ENCODE measurements at places on chromosomes 7 and 10.

- DNase-seq: no peak
These were observed 47.8 kb upstream of the CALD1 start for GRCh38 chr7:134731616-134732015.

DNA sequence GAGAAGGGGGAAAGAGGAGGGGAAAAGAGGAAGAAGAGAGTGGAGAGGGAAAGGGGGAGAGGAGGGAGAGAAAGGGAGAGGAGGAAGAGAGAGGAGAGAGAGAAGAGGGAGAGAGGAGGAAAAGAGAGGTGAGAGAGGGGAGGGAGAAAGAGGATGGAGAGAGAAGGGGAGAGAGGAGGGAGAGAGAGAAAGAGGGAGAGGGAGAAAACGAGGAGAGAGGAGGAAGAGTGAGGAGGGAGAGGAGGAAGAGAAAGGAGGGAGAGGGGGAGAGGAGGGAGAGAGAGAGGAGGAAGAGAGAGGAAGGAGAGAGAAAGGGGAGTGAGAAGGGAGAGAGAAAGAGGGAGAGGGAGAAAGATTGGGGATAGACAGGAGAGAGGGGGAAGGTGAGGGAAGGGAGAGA is 197.6 kb upstream of the FOXK1 start:
- DNase-seq: no peak

DNA sequence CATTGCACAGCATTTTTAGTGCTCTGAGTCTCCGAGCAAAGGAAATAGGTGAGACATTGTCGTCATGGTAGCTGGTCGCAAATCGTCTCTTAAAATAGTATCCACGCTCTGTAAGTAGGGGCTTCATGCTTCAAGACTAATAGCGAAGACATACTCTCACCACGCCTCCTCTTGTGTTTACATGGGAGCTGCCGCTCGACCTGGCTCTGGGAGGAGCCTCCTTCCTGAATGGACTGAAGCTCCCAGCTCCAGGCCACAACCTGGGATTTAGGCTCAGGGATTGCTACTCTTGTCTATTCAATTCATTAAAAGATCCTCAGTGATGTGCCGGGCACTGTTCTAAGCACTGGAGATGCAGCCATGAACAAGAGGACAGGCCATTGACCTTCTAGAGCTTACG is 196.1 kb upstream of the GALNT17 start:
- no peak for DNase-seq

GRCh38 chr10:58998924-58999713 is 177.3 kb upstream of the PHYHIPL start:
- DNase-seq: no peak

DNA sequence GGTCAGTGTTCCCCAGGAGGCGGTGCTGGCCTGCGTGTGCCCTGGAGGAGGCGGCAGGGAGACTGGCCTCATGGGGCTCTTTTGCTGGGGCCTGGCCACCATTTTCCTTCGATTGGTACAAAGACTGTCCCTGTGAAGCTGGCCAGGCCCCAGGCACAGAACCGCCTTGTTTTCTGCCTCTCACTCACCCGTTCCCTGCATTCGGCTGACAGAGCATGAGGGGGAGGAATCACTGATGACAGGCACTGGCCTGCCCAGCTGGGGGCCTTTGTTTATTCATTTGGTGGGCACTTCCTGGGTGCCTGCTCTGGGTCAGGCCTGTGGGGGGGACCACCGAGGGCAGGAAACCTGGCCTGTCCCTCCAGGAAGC is 139.2 kb downstream of the FAM53B start:
- no peak for DNase-seq

DNA sequence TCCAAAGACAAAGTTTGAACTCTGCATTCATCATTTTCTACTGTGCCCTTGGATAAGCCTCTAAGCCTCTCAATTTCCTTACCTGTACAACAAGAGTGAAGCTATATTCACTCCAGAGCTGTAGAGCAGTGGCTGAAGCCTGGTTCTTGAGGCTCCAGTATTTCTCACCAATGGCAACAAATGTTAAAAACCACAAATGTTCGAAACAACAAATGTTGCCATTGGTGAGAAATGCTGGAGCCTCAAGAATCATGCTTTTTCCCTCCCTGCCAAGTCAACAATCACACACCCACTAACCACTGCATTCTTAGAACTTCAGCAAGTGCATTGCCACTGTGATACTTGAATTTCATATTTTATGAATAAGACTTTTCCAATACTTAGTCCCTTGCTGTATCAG is 237.9 kb downstream of the TMEM26 start:
- no peak for DNase-seq

DNA sequence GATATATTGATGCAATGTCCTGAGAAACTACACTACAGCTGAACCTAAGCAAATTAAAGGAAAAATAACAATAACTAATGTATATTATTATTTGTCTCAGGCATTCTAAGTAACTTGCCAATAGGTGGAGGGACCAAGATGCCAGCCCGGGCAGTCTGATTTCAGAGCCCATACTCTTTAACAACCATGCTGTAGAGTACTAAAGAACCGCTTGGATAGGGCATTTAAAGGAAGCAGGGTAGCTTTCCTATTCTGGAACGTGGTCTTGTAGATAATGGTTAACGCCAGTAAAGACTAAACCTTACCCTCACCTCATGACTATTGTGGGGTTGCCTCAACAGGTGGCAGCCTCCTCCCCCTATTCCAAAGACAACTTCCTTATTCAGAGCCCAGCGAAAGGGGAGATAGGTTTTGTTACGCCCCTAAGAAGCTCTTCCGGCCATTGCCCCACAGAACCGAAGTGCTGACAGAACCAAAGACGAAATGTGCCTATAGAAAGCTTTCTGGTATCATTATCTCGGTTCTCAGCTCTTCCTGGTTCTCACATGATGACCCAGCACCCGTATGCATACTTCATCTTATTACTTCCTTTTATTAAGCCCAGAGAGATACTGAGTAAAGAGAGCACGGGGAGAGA is 707 bp upstream of the C1GALT1 start:
- no peak for DNase-seq

DNA sequence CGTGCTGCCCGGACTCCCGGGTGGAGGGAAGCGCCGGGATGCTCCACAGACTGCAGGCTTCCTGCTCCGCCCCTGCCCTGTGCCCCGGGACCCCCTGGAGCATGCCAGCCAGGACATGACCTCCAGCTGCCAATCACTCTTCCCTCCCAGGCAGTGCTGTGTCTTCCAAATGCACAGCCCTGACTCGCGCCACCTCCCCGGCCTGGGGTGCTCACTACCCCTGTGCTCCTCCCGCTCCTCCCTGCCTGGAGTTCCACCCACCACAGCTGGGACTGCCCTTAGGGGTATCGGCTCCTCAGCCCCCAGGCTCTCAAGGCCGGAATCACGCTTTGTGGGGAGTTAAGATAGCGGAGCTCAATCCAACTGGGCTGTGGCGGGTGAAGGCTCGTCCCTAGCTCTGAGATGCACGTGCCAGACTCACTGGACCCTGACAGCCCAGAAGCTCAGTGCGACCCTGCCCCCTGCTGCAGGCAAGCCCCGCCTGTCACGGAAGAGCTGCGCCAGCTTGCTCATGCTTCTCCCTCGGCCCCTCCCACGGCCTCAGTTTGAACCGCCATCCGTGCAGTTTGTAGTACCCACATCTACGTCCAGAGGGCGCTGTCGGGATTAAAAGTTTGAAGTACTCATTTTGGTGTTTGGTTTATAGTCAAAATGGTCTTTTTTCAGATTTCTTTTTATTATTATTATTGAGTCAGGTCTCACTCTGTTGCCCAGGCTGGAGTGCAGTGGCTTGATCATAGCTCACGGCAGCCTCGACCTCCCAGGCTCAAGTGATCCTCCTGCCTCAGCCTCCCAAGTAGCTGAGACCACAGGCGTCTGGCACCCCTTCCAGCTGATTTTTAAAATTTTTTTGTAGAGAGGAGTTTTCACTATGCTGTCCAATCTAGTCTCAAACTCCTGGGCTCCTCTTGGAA is 142.5 kb upstream of the TCERG1L start:
- DNase-seq: no peak

GRCh38 chr7:16615228-16615627 is 30.3 kb downstream of the ANKMY2 start:
- DNase-seq: no peak

- DNase-seq: no peak
These were observed 221.2 kb downstream of the PARD3 start for GRCh38 chr10:34593930-34594329.

DNA sequence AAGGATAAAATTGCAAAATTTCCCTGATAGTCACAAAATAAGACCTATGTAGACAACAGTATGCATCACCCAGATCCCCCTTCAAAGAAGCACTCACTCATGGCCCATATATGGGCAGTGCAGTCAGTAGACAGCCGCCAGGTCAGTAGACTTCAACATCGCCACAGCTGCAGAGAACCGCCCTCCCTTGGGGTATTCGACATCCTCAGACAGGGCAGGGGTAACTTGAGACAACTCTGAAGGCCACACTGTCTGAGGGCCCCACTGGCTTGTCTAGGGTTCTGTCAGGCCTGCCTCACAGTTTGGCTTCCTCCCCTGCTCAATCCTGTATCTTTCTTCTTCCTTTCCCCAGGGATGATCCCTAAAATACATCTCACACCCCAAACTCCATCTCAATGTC is 172.3 kb downstream of the IMMP2L start:
- no peak for DNase-seq

GRCh38 chr10:77514870-77515269 is 122.7 kb downstream of the KCNMA1 start:
- DNase-seq: no peak

GRCh38 chr7:5448378-5449037 is 24.9 kb upstream of the TNRC18 start:
- DNase-seq: no peak

GRCh38 chr10:72605122-72605521 is 20.8 kb downstream of the MICU1 start:
- DNase-seq: no peak

- no peak for DNase-seq
These were observed 37.0 kb upstream of the MINDY3 start for GRCh38 chr10:15897287-15897686.

DNA sequence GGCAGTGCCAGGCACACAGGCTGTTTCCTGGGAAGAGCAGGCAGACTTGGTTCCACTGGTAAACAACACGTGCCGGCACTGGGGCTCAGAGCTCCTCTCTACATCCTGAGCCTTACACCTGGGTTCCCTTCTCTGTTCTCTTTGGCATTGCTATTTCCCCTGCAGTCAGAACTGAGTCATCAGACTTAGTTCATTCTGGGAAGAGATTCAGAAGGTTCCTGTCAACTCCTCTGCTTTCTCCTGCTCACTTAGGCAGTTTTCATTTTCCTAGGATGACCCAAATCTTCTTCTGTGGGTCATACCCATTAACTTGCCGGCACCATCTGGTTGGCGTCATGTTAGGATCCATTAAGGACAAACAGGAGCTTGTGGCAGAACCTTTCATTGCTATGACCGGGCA is 33.4 kb upstream of the LRRC18 start:
- no peak for DNase-seq

GRCh38 chr7:54015251-54015650 is 526.9 kb upstream of the VSTM2A start:
- DNase-seq: no peak

- DNase-seq: no peak
These were observed 195.4 kb downstream of the MGMT start for GRCh38 chr10:129662426-129662825.

GRCh38 chr7:85890244-85890811 is 703.5 kb upstream of the SEMA3D start:
- no peak for DNase-seq

DNA sequence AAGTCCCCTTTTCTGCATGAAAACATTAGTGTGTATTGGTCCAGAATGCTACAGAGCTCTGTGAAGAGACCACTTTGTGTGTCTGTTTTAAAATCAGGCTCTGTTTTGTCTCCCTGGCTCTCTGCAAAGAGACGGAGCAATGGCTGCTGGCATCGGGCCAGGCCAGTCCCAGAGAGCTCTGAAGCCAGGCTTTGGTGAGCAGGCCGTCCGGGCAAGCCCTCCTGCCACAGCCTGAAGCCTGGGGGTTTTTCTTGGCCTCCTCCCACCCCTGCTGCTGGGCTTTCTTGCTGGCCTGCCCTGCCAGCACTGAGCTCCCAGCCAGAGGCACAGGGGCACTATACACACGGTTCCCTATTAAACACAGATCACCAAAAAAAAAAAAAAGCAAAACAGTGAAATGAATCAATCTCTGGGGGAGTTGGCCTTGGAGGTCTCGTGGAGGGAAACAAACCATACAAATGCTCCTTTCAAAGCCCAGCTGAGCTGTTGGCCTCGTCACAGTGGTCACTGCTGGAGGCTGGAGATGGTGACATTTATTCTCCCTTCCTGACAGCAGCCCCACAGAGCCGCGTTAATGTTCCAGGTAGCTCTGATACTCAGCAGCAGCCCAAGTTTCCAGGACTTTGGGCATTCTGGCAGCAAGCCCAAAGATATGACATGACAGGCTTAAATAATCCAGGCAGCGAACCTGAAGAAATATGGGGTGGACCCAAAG is 237.2 kb downstream of the TCF7L2 start:
- DNase-seq: no peak

DNA sequence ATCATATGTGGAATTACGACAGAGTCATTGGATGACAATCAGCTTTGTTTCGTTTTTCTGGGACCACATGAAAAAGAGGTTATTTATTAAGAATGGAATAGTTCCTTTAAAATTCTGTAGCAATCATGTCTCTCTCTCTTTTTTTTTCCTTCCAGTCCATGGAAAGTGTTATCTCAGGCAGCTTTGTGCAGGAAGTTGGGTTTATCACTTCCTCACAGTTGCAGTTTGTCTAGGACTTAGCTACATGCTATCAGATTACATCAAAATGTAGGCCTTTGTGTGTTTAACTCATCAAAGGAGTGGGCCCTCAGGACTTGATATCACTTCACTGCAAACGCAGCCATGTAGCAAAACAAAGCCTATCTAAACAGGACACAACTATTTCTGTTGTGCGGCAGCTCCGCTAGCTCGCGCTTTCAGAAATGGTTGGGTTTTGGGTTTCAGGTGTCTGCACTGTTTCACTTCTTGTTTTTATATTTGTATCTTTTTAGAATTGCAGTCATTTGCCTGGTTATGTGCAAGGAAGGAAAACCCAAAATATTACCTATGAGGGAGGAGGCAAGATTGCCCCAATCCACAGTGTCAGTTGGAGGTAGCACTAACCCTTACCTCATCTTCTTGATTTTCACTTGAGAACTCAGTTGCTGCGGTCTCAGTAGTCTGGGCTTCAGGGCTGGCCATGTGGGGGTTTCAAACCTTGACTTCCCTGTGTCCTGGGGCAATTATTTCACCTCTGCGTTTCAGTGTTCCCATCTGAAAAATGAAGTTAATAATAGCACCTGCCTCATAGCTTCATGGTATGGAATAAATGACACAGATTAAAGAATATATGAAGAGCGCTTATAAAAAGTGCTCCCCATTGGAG is 66.7 kb downstream of the HHEX start:
- no peak for DNase-seq

DNA sequence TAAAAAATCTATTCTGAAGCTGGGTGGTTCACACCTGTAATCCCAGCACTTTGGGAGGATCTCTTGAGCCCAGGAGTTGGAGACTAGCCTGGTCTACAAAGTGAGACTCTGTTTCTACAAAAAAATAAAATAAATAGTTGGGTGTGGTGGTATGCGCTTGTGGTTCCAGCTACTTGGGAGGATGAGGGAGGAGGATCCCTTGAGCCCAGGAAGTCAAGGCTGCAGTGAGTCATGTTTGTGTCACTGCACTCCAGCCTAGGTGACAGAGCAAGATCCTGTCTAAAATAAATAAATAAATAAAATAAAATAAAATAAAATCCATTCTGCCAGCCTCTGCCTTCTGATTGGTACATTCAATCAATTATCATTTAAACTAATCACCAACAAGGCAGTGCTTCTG is 17.5 kb downstream of the ZNF33A start:
- DNase-seq: no peak

- no peak for DNase-seq
These were observed 125.3 kb upstream of the STARD3NL start for GRCh38 chr7:38052786-38053185.
